ENCODE measurements at places on chromosomes 2 and 18. TPM values are rescaled to one million over a fixed set of nuclear protein-coding genes. Genes with fewer than 3 reads are reported as not detected.

Gene TMEM17
- 1.5 TPM for total RNA-seq

Gene EHD3
- 4.4 TPM for total RNA-seq

Gene ADCY3
- total RNA-seq = 37.3 TPM

Gene INHA
- not detected for total RNA-seq

Gene C18orf63
- not detected for total RNA-seq

Gene LOXHD1
- 25.5 TPM for total RNA-seq

Gene ARL5A
- 55.0 TPM for total RNA-seq

DNA sequence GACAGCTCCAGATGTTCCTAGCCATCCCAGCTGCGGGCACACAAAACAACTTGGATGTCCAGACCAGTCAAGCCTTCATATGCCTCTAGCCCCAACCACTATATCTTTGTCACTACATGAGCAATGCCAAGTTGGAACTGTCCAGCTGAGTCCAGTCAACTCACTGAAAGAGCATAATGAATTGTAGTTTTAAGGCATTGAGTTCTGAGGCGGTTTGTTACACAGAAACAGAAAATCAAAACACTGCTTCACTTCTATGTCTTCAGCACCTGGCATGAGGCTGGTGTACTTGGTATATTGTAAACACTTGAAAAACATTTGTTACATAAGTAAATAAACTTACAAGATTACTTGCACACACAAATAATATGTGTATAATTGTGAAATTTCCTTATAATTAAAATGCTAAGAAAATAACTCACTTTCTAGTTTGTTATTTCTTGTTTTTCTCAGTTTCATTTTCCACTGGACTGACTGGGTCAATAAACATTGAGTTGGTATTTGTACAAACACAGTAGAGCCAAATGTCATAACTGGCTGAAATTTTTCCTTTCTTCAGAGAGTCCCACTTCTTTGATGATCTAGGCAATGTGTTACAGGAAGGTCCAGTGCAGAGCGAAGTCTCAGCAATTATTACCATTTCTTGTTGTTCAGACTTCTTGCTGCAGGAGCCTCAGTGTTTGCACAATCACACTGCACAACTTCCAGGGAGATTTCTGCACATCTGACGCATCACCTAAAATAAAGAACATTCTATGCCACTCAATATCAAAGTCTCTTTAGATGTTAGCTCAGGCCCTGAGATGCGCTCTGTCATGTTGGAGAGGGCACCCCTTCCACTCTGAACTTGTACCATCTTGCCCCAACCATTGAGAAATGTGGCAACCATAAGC, 38.2 kb upstream of the DPP4 start:
- no peaks in the 10 kb centered on the region for H3K4me1 ChIP-seq
- no peaks in the 10 kb centered on the region for H3K27me3 ChIP-seq
- no peak overlapping the region for H3K4me3 ChIP-seq
- H3K27ac ChIP-seq = no peak overlapping the region

GRCh38 chr18:61553045-61553659, 219.9 kb downstream of the CDH20 start:
- H3K4me3 ChIP-seq = no peak overlapping the region
- no peaks in the 10 kb centered on the region for H3K36me3 ChIP-seq
- DNase-seq = no peak

- DNase-seq = no peak
- H3K27me3 ChIP-seq = no peaks in the 10 kb centered on the region
- no peaks in the 10 kb centered on the region for H3K36me3 ChIP-seq
- no peaks in the 10 kb centered on the region for H3K4me1 ChIP-seq
- no peak overlapping the region for H3K27ac ChIP-seq
Observed at GRCh38 chr2:217449444-217449843, 553.4 kb downstream of the TNS1 start.

GRCh38 chr2:45993476-45993991, 303.7 kb upstream of the EPAS1 start:
- DNase-seq = peak; percentile 73
- no peaks in the 10 kb centered on the region for H3K27me3 ChIP-seq
- no peak overlapping the region for H3K4me3 ChIP-seq

DNA sequence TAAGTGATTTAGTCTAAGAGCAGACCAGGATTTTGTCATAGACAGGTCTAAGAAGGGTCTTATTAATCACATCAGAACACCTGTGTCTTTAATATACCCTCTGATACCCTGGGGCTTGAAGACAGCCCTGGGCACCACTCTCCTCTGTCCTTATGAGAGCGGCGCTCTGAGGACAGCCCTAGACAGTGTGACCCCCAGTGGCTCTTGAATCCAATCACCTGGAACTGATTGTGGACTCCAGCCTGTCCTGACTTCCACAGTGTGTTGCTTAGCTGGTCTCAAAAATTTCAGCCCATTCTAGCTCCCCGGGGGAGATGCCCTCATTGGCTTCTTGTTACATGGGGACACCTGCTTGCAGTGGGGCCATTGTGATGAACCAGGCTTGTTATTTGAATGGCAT, 195.8 kb upstream of the SMAD2 start:
- DNase-seq = no peak
- no peak overlapping the region for H3K4me3 ChIP-seq
- H3K36me3 ChIP-seq = no peaks in the 10 kb centered on the region
- H3K4me1 ChIP-seq = no peaks in the 10 kb centered on the region

DNA sequence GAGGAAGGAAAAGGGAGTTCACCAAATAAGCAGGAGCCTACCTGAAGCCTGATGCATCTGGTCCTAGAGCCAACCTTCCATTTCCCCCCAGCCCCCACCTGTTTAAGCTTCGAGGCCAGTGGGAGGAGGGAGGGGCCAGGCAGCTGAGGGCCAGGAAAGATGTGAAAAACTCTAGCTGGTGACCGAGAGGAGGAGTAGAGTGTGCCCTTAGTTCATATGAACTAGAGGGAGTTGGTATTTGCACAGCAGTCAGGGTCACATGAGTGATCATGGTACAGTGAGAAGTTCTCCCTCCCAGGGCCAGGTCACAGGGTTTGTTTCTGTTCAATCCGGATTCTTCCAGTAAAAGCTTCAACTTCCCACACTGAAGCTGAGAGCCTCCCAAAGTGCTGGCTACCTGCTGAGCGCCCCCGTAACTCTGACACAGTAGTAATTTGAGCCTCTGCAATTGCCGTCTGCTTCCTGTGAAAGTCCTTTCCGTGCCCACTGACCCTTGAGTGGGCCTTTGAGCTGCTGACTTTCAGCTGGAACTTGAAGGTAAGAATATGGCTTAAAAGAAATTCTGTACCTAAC, at the start of gene SULT1C2:
Gene SULT1C2, plus strand, starts transcription at position 362 of the 573 bp plus-strand sequence. CDS start 4,773 bp downstream, outside the sequence.
- H3K4me3 ChIP-seq = no peak within 1 kb of the TSS
- H3K27ac ChIP-seq = no peak within 1 kb of the TSS
- DNase-seq = peak; percentile 9
- H3K27me3 ChIP-seq = no peaks in the 10 kb centered on the region
- H3K4me1 ChIP-seq = no peaks in the 10 kb centered on the region
- no peaks in the 10 kb centered on the region for H3K36me3 ChIP-seq

GRCh38 chr2:67476809-67477790, 80.0 kb downstream of the ETAA1 start:
- DNase-seq = peak; percentile 66
- H3K36me3 ChIP-seq = no peaks in the 10 kb centered on the region
- H3K27ac ChIP-seq = no peak overlapping the region
- H3K4me1 ChIP-seq = peaks cover 8% of the 10 kb centered on the region
- no peaks in the 10 kb centered on the region for H3K27me3 ChIP-seq

GRCh38 chr2:191066919-191067233, 52.9 kb upstream of the STAT1 start:
- no peak overlapping the region for H3K4me3 ChIP-seq
- no peak overlapping the region for H3K27ac ChIP-seq
- peaks cover 9% of the 10 kb centered on the region for H3K4me1 ChIP-seq
- H3K36me3 ChIP-seq = no peaks in the 10 kb centered on the region
- no peaks in the 10 kb centered on the region for H3K27me3 ChIP-seq

DNA sequence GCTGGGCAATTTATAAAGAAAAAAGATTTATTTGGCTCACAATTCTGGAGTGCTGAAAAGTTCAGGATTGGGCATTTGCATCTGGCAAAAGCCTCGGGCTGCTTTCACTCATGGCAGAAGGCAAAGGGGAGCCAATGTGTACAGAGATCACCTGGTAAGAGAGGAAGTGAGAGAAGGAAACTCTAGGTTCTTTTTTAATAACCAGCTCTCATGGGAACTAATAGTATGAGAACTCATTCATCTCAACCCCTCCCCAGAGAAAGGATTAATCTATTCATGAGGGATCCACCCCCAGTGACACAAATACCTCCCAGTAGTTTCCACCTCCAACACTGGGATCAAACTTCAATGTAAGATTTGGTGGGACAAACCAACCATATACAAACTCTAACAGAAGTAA, 129.0 kb downstream of the EVA1A start:
- H3K27ac ChIP-seq = no peak overlapping the region
- peak; percentile 25 for DNase-seq
- H3K36me3 ChIP-seq = no peaks in the 10 kb centered on the region
- H3K4me1 ChIP-seq = peaks cover 7% of the 10 kb centered on the region
- H3K27me3 ChIP-seq = no peaks in the 10 kb centered on the region

- H3K36me3 ChIP-seq = no peaks in the 10 kb centered on the region
- no peak overlapping the region for H3K4me3 ChIP-seq
- no peaks in the 10 kb centered on the region for H3K4me1 ChIP-seq
Observed at GRCh38 chr18:25454270-25454659, 102.3 kb upstream of the ZNF521 start.

GRCh38 chr2:1586923-1587840, 157.1 kb downstream of the PXDN start:
- no peak overlapping the region for H3K4me3 ChIP-seq
- no peaks in the 10 kb centered on the region for H3K36me3 ChIP-seq
- no peak overlapping the region for H3K27ac ChIP-seq

- peak; percentile 38 for DNase-seq
- no peaks in the 10 kb centered on the region for H3K27me3 ChIP-seq
- no peak overlapping the region for H3K4me3 ChIP-seq
- peaks cover 27% of the 10 kb centered on the region for H3K4me1 ChIP-seq
- H3K27ac ChIP-seq = peak overlapping the region; percentile 11
Observed at GRCh38 chr2:77823028-77823427, 300.9 kb upstream of the LRRTM4 start.

GRCh38 chr2:75506101-75506697, 54.5 kb downstream of the EVA1A start:
- H3K27me3 ChIP-seq = no peaks in the 10 kb centered on the region
- no peak overlapping the region for H3K27ac ChIP-seq
- H3K36me3 ChIP-seq = no peaks in the 10 kb centered on the region
- no peak overlapping the region for H3K4me3 ChIP-seq
- H3K4me1 ChIP-seq = no peaks in the 10 kb centered on the region

DNA sequence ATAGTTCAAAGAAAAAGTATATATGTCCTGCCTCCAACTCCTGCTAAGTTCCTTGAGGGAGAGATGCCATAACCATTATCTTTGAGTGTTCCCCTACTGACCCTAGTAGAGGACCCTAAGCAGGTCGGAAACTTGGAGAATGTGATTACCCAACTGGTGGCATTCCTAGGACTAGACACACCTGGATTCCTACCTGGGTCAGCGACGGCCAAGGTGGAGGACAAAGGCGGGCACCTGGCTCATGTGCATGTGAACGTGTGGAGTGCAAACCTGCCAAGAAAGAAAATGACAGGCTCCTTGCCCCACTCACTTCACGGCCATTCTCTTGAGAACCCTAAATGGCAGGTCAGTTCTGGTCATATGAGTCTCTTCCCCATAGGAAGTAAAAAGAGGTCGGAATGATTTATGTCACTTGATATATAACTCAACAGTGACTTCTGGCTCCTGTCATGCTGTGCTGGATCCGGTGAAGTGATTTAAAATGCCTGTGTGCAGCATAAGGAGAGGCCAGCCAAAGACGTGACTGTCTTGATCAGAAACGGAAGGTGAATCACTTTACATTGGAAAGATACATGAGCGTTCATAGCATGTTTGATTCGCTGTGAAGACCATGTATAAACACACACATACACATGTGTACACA, 371.6 kb downstream of the EIPR1 start:
- no peak for DNase-seq
- no peaks in the 10 kb centered on the region for H3K27me3 ChIP-seq
- no peak overlapping the region for H3K27ac ChIP-seq
- peaks cover 34% of the 10 kb centered on the region for H3K4me1 ChIP-seq
- H3K4me3 ChIP-seq = no peak overlapping the region
- H3K36me3 ChIP-seq = no peaks in the 10 kb centered on the region

DNA sequence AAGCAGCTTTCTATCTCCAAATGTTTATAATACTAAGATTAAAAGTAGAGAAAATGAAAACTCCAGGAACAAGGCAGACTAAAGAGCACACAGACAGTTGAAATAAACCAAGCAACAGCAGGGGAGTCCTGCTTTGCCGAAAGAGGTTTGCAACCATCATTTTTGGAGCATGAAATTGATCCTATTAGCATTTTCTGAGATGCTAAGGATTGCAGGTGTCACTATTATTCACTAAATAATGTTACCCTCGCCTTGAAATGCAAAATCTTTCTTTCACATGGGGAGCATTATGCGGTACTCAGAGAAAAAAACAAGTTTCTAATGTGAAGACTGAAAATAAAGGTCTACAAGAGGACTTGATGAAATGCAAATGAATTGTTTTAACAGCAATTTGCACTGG, 81.7 kb upstream of the DNAJC10 start:
- no peaks in the 10 kb centered on the region for H3K4me1 ChIP-seq
- H3K27ac ChIP-seq = no peak overlapping the region
- H3K36me3 ChIP-seq = no peaks in the 10 kb centered on the region
- no peak for DNase-seq
- no peak overlapping the region for H3K4me3 ChIP-seq

GRCh38 chr2:19496646-19497045, 138.2 kb upstream of the OSR1 start:
- H3K4me1 ChIP-seq = peaks cover 14% of the 10 kb centered on the region
- DNase-seq = no peak
- H3K27ac ChIP-seq = no peak overlapping the region
- no peaks in the 10 kb centered on the region for H3K36me3 ChIP-seq
- H3K27me3 ChIP-seq = no peaks in the 10 kb centered on the region
